ENCODE measurements at places on chromosomes 11 and 22.
A peak's percentile ranks its signal among the peaks of the same experiment; 100 is the strongest.

GRCh38 chr11:118382954-118383353 is 18.5 kb upstream of the ATP5MG start:
- DNase-seq = no peak

DNA sequence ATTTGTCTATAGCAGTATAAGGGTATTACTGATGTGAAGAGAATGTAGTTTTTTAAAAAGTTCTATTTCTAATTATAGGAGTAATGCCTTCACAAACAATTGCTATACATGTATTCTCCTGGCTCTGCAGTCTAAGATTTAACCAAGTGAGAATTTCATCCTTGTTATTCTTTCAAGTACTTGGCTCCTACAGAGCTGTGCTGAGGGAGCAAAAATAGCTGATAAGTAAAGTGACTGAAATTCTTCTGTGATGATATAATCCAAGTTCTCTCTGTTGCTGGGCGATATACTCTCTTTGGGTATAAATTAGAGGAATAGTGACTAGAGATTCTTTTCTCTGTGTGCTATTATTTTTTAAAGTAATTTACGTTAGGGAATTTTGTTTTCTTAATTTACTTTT is 68.0 kb downstream of the PGR start:
- DNase-seq = no peak

DNA sequence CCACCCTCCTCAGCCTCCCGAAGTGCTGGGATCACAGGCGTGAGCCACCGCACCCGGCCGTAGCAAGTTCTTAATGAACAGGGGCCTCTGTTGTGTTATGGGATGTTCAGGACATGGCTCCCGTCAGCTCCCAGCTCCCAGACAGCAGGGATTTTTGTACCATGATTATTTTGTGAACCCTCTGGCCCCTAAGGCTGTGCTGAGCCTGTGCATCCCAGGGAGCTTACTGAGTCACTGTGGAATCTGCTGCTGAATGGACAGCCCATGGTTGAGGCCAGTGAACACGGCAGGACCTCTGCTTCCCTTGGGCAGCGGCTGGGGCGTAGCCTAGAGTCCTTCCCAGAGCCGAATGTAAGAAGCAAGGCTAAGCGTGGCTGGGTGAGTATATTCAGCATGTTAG is 245.2 kb downstream of the NTM start:
- DNase-seq = no peak

- DNase-seq = no peak
Observed at GRCh38 chr22:48333816-48334735, 1493.6 kb downstream of the BRD1 start.

- no peak for DNase-seq
Observed at GRCh38 chr22:42646569-42647525, 2.3 kb downstream of the CYB5R3 start.

GRCh38 chr11:119148720-119149017 is 183 bp upstream of the ABCG4 start:
- DNase-seq = no peak

- no peak for DNase-seq
Observed at GRCh38 chr11:133133050-133133449, 399.3 kb downstream of the OPCML start.

DNA sequence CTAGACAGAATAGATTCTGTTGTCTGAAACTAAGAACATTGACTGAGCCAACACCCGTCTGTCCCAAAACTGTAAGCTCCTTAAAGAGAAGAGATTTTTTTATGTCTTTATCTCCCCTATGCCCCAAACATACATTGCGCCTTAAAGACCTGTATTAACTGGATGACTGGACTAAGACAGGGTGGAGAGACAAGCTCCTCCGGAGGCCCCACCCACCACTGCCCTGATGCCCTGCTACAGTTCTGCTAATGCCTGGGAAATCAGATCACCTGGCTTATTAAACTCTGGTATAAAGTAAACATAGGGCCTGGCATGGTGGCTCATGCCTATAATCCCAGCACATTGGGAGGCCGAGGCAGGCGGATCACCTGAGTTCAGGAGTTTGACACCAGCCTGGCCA is 203.7 kb downstream of the TENM4 start:
- DNase-seq = no peak

DNA sequence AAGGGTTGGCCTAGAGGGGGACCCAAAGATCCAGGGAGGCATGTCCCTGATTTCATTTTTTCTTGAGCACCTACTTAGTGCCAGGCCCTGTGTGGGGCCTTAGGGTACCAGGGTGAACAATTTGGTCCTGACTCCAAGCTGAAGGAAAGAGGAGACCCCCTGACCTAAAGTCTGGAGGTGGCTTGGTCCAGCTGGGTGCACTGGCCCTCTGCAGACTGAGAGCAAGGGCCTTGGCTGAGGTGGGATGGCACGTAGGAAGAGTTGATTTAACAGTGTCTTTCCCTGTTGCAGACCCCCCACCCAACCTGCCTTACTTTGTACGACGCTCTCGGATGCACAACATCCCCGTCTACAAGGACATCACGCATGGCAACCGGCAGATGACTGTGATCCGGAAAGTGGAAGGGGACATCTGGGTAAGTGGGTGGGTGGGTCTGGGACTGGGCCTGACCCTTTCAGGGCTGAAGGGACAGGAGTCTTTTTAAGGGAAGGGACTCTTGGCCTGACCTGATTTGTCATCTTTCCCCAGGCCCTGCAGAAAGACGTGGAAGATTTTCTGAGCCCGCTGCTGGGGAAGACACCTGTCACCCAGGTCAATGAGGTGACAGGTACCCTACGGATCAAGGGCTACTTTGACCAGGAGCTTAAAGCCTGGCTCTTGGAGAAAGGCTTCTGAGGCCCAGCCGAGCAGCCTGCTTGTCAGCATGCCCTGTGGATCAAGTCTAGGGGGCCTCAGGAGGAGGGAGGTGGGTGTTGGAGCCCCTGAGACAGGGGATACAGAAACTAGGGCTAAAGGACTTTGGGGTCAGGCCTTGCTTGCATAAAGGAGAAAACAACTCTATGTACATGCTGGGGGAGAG is 3.3 kb downstream of the MRPL49 start:
- DNase-seq = no peak

GRCh38 chr11:43130616-43131015 is 181.2 kb upstream of the API5 start:
- no peak for DNase-seq

- DNase-seq = no peak
Observed at GRCh38 chr22:40727070-40727963, 48.0 kb downstream of the MCHR1 start.

DNA sequence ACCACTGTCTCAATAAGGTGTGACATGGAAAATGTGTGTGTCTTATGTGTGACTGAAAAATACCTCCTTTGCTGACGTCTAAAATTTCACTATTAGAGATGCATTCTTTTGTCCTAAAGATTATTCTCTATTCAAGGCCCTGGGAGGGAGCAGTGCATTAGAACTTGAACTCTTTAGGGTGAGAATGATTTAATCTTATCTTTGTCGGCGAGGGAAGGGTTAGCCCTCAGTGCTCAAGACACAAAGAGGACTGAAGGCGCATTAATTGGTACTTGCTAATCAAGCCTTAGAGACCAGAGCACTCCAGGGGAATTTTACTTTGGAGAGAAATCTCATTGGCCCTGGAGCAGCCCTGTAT is 29.8 kb upstream of the PLET1 start:
- DNase-seq = no peak

DNA sequence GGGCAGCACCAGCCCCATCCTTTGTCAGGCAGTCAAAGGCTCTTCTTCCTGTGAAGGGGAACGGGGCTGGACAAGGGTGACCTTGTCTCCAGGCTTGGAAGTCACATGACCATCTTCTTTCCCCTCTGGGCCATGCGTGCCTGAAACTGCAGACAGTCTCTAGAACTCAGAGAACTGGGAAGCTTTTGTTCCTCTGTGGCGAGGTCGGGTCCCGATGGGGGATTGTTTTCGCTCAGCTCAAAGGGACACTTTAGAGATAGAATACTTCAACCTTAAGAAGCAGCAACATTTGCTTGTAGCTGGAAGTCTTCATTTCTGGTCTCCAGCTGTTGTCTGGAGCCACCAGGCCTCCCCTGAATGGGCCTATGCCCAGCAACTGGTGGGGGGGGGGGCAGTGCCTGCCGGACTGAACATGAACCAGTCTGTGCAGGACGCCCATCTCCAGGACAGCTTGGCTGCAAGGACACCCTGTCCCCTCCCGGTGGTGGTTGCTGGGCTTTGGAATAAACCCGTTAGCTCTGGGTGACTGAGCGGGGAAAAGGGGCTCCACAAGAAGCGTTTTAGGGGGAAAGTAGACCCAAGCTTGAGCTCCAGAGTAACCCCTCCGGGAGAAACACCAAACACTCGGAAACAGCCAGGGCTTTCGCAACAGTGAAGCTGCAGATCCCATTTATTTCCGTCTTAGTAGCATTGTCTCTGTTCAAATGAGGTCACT is 55.7 kb upstream of the EMID1 start:
- DNase-seq = no peak

DNA sequence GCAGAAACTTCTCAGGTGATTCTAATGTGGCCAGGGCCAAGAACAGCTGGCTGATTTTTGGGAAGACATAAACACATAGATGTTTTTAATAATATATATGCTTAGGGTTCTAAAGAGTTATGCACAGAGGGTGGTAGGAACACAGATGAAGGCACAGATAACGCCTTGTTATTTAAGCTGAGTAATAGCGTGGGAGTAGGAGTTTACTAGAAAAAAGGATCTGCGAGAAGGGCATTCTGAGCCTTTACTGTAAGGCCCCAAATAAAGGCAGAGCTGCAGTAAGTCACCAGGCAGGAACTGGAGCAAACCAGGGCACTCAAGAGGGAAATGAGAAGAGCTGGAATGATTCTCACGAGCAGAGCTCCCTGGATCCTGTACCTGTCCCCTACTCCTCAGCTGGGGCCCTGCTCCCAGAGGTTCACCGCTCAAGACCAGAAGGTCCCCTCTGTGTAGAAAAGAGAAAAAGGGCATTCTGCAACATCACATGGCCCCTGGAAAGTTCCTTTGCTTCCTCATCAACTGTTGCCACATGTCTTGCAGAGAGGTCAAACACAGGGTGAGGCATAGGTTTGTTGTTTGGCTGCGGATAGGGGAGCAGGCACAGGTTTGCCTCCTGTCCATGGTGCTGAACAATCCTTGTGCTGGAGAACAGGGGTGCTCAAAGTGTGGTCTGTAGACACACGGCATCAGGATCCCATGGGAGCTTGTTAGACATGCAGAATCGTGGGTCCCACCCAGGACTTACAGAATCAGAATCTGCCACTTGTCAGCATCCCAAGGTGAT is 125.7 kb downstream of the TENM4 start:
- peak; percentile 3 for DNase-seq

GRCh38 chr22:38012604-38013072 is 28.3 kb upstream of the SOX10 start:
- DNase-seq = no peak

DNA sequence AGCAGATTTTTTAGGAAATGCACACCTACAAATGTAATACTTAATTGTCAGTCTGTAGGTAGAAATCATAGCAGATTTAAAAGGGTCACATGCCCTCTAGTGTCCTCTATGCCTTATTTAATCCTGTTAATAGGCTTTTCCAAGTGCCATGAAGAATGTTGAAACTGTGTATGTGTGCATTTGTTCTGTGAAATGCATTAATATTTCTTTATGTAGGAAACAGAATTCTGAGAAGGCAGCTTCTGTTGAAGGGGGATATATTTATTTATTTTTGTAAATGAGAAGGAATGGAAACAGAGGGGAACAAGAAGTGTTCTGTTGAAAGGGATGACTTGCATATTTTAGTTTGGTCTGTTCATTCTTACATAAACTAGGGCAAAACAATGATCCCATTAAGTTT is 51.0 kb downstream of the SVIP start:
- peak; percentile 4 for DNase-seq

- DNase-seq = no peak
Observed at GRCh38 chr11:126354631-126355323, 709 bp upstream of the ST3GAL4 start.

DNA sequence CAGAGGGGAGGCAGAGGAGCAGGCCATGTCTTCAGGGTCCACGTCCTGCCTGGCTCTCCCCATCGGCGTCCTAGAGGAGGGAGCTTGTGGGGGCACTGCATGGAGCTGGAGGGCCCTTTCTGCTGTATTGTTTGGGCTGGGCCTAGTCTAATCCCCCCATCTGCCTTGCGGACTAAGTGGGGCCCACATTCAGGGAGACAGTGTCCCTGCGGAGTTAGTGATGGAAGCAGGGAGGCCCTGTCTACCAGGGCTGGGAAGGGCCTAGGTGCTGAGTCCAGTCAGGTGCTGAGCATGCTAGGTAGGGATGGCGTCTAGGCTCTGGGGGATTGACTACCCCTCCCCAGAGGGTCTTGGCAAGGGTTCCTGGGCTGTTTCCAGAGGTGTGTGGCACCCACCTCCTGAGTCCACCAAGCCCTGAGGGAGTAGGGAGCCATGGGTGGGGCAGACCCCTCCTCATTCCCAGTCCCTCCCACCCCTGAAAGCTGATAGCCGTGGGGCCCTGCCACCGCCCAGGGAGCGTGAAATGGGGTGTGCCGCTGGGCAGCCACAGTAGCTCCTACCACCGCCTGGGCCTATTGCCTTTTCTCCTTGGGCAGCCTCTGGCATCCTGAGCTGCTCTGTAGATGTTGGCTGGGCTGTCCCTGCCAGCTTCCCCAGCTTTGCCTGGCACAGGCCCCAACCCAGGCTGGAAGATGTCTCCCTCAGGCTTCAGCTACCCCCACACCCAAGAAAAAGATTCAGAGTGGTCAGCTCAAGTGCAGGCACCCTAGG is 1.9 kb upstream of the POLD4 start:
- DNase-seq = no peak

DNA sequence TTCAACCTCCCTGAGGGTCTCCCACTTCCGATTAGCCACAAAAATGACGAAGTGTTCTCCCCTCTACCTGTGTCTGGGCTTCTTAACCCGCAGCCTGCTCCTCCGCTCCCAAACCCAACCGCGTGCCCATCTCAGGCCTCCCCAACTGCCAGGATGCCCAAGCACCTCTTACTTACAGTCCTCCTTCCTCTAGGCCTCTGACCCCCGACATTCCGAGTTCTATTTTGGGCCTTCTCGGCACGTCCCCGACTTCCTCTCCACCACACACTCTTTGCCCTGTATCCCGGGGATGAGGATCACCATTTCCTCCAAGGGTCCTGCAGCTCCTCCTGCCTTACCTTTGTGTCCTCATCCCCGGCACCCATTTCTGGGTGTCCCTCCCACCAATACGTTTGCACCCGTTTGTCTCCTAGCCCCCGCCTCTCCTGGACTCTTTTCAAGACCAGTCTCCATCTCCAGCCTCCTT is 388 bp upstream of the MUS81 start:
- no peak for DNase-seq
